CD4-positive, alpha-beta T cell treated with Interleukin-1 beta for 1 hour (primary cell): ENCODE measurements at places on chromosomes 12 and 14.
A peak's percentile ranks its signal among the peaks of the same experiment; 100 is the strongest.

DNA sequence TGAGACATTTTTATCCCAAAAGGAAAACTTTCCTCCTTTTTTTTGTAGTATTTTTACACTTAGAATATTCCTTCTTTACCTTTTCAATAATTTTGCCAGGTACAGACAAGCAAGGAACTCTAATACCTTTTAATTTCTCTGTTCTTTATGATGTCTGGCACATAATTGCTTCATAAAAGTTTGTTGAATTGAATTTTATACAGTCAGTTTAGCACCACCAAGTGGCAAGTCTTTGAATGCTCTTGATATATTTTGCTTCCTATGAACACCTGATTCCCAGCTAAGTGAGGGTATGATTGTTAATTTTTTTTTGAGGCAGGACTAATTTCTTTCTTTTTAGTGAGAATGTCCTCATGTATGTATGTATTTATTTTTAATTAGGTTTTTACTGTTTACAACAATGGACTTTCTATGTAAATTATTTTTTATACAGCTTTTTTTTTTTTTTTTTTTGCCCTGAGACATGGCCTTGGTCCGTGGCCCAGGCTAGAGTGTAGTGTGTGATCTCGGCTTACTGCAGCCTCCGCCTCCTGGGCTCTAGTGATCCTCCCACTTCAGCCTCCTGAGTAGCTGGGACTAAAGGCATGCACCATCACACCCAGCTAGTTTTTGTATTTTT is 6.9 kb downstream of the TBC1D15 start:
- DNase-seq = peak; percentile 49

- DNase-seq = no peak
Measured at GRCh38 chr12:21940549-21941505, at the start of gene ABCC9. Gene ABCC9 (minus strand): TSS chr12:21941426. CDS start chr12:21936674, 4,752 bp downstream.

- no peak for DNase-seq
Measured at GRCh38 chr12:68450947-68451260, 118.7 kb upstream of the MDM1 start.

DNA sequence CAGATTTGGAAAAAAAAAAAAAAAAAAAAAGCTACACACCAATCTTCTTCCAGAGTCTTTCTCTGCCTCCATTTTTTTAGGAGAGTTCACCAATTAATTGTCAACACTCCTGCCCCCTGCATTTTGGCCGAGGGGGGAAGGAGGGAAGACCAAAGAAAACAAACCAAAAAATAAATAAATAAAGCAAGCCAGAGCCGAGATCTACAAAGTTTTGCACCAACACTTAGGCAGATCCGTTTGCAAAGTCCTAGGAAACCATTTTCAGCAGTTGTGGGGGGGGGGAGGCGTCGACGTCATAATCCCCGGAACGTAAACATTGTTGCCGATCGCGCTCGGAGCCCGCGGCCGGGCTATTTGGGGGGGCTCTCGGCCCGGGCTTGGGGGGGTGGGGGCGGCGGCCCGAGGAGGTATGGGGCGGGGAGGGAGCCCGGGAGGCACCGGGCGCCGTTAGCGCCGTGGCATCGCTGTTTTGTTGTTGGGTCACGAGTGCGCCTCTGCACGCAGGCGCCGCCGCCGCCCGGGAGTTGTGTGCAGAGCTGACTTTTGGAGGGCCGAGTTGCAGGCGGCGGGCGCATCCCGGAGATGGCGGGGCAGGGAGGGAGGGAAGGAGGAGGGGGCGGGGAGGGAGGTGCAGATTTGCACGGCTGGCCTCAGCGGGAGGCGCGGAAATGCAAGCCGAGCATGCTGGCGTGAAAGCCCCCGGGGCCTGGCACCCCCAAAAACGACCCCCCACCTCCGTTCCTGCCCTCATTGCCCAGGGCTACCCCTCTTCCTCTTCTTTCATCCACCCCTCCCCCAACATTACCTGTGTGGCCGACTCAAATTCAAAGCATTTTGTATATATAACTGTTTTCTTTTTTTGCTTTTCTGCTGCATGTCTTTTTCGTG is 598 bp downstream of the KDM2B start:
- DNase-seq = peak; percentile 80
